CD8-positive, alpha-beta T cell (primary cell): ENCODE measurements at places on chromosomes 3 and 15. TPM values are rescaled to one million over a fixed set of nuclear protein-coding genes. Genes with fewer than 3 reads are reported as not detected.

The UBA7 gene
- 206 TPM for total RNA-seq

The TRIM71 gene
- not detected for total RNA-seq

The TGM4 gene
- total RNA-seq: not detected

DNA sequence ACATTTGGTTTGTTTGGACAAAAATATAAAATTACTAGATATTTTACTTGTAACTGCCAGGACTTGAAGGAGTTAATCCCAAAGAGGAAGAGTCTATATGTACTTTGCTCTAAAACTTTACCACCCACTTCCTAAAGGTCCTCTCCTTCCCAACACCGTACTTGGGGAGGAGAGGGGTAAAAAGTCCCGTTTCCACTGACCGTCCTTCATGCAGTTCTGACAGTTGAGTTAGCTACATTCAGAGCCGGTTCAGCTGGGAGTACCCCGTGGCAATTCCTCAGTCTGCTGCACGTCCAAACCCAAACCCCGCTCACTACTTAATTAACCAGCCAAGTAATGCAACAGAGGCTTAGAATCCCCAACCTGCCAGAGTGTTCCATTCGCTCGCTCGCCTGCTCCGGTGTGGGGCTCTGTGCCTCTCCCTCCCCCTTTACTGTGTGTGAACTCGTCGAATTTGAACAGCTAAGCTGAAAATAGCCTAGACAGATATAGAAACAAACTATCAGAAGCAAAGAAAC is 519.7 kb downstream of the FOXP1 start:
- no peak for DNase-seq

DNA sequence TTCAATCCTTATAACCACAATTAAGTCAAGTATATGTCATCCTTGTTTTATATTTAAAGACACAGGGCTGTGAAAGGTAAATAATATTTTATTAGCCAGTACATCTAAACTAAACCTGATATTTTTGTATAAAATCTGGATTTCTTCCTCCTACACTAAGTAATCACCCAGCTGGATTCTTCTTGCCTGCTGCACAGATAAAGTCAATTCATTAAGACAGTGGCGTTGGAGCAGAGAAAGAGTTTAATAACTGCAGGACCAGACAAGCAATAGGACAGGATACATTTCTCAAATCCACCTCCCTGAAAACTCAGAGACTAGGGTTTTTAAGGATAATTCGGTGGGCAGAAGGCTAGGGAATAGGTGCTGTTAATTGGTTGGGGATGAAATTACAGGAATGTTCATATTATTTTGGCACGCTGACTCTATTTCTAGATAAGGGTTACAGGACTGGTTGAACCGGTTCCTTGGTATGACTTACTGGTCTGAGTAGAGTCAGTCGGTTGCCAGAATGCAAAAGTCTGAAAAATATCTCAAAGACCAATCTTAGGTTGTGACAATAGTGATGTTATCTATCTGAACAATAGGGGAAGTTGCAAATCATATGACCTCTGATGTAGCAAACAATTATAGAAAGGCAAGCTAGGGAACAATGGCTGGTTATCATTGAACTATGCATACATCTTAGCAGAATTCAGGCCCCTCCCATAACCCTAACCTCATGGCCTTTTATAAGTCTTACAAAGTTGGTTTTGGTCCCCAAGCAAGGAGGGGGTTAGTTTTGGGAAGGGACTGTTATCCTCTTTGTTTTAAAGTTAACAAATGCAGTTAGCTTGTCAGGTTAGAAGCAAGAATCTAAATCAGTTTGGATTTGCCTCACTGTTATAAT is 244.8 kb downstream of the ALCAM start:
- no peak for DNase-seq

GRCh38 chr3:124634210-124635168 is 95.8 kb upstream of the UMPS start:
- no peak for DNase-seq

DNA sequence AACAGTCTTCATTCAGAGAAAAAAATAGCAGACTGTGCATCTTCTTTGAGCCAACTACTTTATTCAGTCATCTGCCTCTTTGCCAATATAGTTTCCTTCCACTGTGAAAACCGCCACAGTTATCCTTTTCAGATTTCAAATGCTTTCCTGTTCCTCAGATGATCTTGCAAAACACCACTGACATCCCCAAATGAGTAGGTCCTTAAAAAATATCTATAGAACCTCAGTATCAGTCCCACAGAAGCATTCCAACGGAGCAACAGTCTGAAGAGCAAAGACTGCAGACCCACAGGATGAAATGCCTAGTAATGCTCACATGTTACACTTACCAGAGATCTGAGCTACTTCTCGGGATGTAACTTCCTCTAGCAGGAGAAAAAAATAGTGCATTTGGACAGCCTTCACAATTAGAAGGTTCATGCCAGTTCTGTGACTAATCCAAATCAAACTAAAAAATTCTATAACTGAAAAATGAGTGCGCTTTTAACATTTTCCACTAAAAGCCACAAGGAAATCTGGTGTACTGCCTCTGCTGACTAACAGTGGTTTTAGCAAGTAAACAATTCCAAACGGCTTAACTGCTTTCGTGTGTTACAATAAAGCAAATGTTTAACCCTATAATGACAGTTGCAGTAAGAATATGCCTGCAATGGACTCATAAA is at the start of gene ANKRD28:
Gene ANKRD28, minus strand, starts transcription at position 338 of the 662 bp plus-strand sequence. CDS start 1,458 bp downstream, outside the sequence.
- no peak for DNase-seq

- no peak for DNase-seq
Measured at GRCh38 chr3:56771376-56771775, 30.4 kb downstream of the ARHGEF3 start.

DNA sequence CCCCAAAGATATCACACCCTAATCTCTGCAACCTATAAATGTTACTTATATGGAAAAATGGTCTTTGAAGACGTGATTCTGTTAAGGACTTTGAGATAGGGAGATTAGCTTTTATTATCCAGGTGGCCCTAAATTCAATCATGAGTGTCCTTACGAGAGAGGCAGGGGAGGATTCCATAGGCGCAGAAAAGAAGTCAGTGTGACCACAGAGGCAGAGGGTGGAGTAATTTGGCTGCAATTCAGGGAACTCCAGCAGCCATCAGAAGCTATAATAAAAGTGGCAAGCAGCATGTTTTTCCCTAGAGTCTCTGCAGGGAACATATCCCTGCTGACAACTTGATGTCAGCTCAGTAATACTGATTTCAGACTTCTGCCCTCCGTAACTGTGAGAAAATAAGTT is 315.2 kb upstream of the ROBO2 start:
- no peak for DNase-seq
